ENCODE measurements at places on chromosomes 3 and 15.

GRCh38 chr15:59367022-59367451, 5.6 kb downstream of the MYO1E start:
- no peak for DNase-seq
- peak overlapping the region; percentile 55 for H3K27ac ChIP-seq
- H3K4me1 ChIP-seq = peaks cover 47% of the 10 kb centered on the region
- no peaks in the 10 kb centered on the region for H3K36me3 ChIP-seq
- no peaks in the 10 kb centered on the region for H3K27me3 ChIP-seq
- no peak overlapping the region for H3K4me3 ChIP-seq

GRCh38 chr15:71066983-71067382, 48.3 kb upstream of the THSD4 start:
- no peaks in the 10 kb centered on the region for H3K36me3 ChIP-seq
- H3K27ac ChIP-seq = no peak overlapping the region
- DNase-seq = no peak
- H3K27me3 ChIP-seq = no peaks in the 10 kb centered on the region

- peak overlapping the region; percentile 19 for H3K27ac ChIP-seq
- no peak for DNase-seq
- no peaks in the 10 kb centered on the region for H3K36me3 ChIP-seq
- no peak overlapping the region for H3K4me3 ChIP-seq
- H3K27me3 ChIP-seq = no peaks in the 10 kb centered on the region
Measured at GRCh38 chr15:40379374-40379773, 3.1 kb upstream of the KNSTRN start.

GRCh38 chr3:168414149-168414548, 318.4 kb upstream of the GOLIM4 start:
- no peaks in the 10 kb centered on the region for H3K36me3 ChIP-seq
- no peaks in the 10 kb centered on the region for H3K27me3 ChIP-seq
- H3K27ac ChIP-seq = no peak overlapping the region
- peak; percentile 50 for DNase-seq
- H3K4me1 ChIP-seq = peaks cover 40% of the 10 kb centered on the region

- peaks cover 14% of the 10 kb centered on the region for H3K36me3 ChIP-seq
- DNase-seq = no peak
- no peak overlapping the region for H3K4me3 ChIP-seq
- H3K27ac ChIP-seq = no peak overlapping the region
Measured at GRCh38 chr15:64979252-64979710, 10.4 kb downstream of the SPG21 start.

DNA sequence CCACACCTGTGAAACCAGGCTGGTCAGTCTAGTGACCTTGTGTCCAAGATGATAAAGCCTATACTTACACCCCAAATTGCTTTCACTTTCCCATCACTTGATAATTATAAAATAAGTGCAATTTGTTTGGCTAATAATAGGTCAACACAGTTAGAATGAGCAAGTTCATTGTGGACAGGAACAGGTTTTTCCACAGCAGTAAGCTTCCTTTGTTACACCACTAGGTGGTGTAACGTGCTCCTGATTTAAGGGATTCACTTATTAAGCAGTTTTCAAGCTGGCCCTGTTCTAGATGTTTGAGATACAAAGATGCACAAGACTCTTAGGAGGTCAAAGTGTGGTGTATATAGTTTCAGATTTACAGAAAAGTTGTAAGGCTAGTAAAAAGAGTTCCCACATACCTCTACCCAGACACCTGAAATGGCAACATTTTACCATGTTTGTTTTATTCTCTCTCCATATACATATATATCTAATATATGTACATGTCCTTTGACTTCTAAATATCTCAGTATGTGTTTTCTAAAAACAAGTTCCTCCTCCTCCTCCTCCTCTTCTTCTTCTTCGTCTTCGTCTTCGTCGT, 6.8 kb upstream of the MFSD1 start:
- no peaks in the 10 kb centered on the region for H3K27me3 ChIP-seq
- peaks cover 26% of the 10 kb centered on the region for H3K4me1 ChIP-seq
- peak; percentile 68 for DNase-seq

All from PC-3 (cell line).